ENCODE measurements at places on chromosomes 4 and X.

DNA sequence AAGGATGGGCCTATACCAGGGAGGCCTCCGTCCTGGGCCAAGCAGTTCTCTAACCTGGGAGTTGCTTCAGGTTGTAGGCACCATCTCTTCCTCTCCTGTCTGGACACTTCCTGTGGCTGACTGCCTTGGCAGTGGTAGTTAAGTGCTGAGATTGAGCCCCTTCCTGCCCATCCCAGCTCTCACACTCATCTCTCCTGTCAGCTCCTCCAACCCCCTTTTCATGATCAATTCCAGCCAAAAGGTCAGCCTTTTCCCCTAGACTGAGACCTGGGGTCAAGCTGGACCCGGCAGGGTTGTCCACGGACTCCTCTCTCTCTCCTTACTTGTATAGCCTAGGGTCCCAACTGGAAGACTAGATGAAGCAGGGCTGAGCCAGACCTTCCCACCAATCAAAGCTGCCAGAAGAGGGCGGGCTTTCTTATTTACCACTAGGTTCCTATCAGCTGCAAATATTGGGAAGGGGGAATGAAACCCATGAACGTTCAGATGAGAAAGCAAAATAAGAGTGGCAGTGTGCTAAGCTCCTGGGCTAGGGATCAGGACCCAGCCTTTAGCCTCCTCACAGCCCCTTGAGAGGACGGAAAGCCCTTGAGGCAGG, 34.5 kb downstream of the KDM5C start:
- no peak for DNase-seq

DNA sequence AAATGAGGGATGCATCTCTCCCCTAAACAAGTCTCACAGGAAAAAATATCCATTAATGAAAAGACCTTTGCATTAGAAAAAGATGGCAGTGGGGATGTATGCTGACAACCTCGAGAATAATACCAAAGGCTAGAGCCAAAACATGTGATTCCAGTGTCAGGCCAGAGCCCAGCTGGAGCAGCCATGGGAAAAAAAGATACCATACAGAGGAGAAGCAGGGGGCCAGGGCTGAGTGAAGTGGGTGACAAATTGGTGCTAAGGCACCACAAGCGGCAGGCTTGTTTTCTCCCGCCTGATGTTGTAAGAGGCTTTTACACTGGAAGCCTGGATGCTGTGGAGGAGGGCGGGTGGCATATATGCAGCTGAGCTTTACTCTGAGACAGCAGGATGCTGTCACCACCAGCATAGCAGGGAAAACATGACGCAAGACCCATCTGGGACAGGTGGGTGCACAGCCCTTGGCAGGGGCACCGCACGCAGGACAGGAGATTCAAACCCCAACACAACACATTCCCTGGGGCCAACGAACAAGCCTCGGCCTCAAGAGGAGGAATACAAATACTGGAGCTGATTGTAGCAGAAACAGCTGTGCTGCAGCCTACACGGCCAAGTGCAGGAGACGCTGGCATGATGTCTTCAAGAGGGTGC, 91.9 kb downstream of the TSPAN5 start:
- no peak for DNase-seq

GRCh38 chr4:147730333-147730732, 1.6 kb upstream of the ARHGAP10 start:
- no peak for DNase-seq

DNA sequence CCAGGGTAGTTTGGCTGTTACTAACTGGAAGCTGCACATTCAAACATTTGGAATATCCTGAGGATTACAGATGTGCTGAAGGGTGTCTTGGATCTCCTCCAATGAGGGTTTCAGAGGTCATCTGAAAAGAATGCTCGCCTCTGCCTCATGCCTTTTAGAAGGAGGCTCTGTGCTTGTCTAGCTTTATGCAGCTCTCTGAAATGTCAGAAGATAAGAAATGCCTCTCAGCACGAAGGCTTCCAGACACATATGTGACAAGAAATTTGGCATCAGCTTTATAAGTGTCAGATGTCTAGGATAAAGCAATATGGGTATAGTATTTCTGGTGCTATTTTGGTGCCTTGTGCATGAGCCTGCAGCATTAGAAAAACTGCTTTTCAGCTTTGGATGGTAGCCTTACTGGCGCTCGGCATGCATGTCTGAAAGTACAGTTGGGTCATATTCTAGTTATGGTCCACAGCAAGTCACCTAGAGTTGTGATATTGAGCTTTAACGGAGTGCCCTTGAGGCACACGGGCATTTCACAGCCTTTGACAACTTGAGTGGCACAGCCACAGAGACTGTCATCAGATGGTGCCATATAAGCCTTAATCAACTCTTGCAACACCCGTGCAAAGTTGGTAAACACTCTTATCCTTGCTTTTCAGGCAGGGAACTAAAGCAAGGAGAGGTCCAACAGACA, 70.8 kb upstream of the PGRMC2 start:
- no peak for DNase-seq

DNA sequence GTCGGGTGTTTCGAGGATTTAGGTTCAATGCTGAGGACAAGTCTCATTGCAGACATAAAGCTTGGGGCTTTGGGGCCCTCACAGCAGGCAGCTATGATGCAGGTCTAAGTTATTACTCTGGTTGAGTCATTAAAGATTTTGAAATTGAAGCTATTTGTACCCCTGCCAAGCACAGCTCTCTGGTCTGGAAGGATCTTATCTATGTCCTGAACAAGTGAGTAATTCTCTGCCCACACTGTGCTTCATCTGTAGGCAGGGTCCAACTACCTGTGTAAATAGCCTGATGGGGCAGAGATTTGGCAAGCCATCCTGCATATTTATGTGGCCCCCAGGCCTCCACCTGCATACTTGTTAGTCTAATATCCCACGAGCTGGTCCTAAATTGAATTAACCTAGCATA, 41.4 kb upstream of the MAGEA4 start:
- DNase-seq = no peak

Measured in activated T-cell treated with anti-CD3 and anti-CD28 coated beads, Interleukin-2, amount 50 U/mL, for 48 hours (primary cell).